Muscle of leg (tissue), 16 donors: ENCODE measurements at places on chromosomes 16 and 17. TPM values are rescaled to one million over a fixed set of nuclear protein-coding genes. Genes with fewer than 3 reads are reported as not detected.

SLC47A1 gene
- 0.71 TPM for total RNA-seq

SCNN1G gene
- total RNA-seq, result not detected

HSD3B7 gene
- 13.7 TPM for total RNA-seq

RAP1GAP2 gene
- total RNA-seq, result 1.2 TPM

POLR2A gene
- 30.9 TPM for total RNA-seq

RDM1 gene
- total RNA-seq, result 0.58 TPM

LRRC37A3 gene
- 4.5 TPM for total RNA-seq

KLHDC4 gene
- total RNA-seq, result 18.4 TPM

GDE1 gene
- 39.4 TPM for total RNA-seq

GUCY2D gene
- under 0.01 TPM for total RNA-seq

SLC16A3 gene
- total RNA-seq, result 21.9 TPM

MT1E gene
- total RNA-seq, result 29.0 TPM

CA4 gene
- 7.4 TPM for total RNA-seq

NPIPA8 gene
- 0.22 TPM for total RNA-seq

TPSG1 gene
- total RNA-seq, result not detected

GP1BA gene
- 0.04 TPM for total RNA-seq

ARHGAP44 gene
- 3.0 TPM for total RNA-seq

ZNF469 gene
- total RNA-seq, result 4.4 TPM

CYBA gene
- total RNA-seq, result 67.0 TPM

IRX6 gene
- 0.09 TPM for total RNA-seq

TBC1D3H gene
- not detected for total RNA-seq

MYL11 gene
- 10,279 TPM for total RNA-seq

EVI2A gene
- total RNA-seq, result 2.6 TPM

C17orf50 gene
- total RNA-seq, result not detected

GPRC5B gene
- total RNA-seq, result 39.9 TPM

PLCD3 gene
- total RNA-seq, result 15.1 TPM

RMI2 gene
- total RNA-seq, result 5.7 TPM

WNT9B gene
- 0.04 TPM for total RNA-seq

CNTD1 gene
- 0.04 TPM for total RNA-seq

COL1A1 gene
- total RNA-seq, result 4,027 TPM

TP53TG3E gene
- total RNA-seq, result not detected

UTS2R gene
- total RNA-seq, result 2.2 TPM

TLCD2 gene
- total RNA-seq, result 2.6 TPM

C16orf74 gene
- total RNA-seq, result 1.3 TPM

SBK1 gene
- total RNA-seq, result 2.9 TPM

CHD9NB gene
- 1.7 TPM for total RNA-seq

KRT31 gene
- 3.3 TPM for total RNA-seq

GP2 gene
- total RNA-seq, result not detected

MYH3 gene
- total RNA-seq, result 10,246 TPM

DYNLL2 gene
- 12.7 TPM for total RNA-seq

MARVELD3 gene
- total RNA-seq, result not detected

SLC13A2 gene
- total RNA-seq, result not detected

MSLN gene
- total RNA-seq, result 0.31 TPM

RASD1 gene
- total RNA-seq, result 5.2 TPM

FTO gene
- total RNA-seq, result 69.1 TPM

CCL4 gene
- total RNA-seq, result 3.5 TPM

ITGB4 gene
- total RNA-seq, result 1.6 TPM

FNDC8 gene
- not detected for total RNA-seq

MMP15 gene
- 15.0 TPM for total RNA-seq

CDYL2 gene
- 2.7 TPM for total RNA-seq

SLC52A1 gene
- 0.04 TPM for total RNA-seq
